ENCODE measurements at places on chromosomes 11 and 22.

GRCh38 chr11:24900514-24900913 is 403.7 kb downstream of the LUZP2 start:
- DNase-seq = no peak

DNA sequence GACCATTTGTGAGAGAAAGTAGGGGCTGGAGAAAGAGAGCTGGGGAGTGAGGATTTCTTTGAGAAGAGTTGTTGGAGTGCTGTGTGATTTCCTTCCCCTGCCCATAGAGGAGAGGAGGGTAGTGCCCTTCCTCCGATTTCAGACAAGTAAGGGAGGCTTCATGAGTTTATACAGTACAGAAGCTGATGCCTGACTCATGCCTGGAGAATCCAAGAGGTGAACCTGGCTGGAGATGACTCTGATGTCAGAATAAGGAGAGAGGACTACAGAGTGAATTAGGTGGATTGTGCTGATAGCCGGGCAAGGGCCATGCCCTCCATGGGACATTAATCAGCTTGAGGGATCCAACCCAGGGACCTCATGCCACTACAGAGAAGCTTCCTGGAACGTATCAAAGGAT is 91.6 kb downstream of the FAR1 start:
- no peak for DNase-seq

- no peak for DNase-seq
Observed at GRCh38 chr11:126336671-126337101, 18.8 kb upstream of the ST3GAL4 start.

DNA sequence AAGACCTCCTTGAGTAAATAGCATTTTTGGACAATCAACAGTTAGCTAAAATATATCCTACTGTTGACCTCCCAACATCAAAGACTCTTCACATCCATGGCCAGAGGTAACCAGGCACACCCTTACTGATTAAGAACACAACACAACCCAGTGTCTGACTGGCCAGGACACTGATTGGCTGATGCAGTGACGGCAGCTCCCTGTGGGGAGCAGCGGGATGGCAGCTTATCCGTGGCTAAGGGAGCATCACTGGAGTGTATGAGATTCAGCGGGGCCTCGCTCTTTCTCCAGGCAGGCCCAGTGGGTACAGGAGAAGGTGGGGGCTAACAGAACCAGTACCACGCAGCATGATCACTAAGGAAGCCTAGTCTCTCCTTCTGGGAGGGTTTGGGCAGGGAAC is 10.3 kb upstream of the IL2RB start:
- DNase-seq = no peak

DNA sequence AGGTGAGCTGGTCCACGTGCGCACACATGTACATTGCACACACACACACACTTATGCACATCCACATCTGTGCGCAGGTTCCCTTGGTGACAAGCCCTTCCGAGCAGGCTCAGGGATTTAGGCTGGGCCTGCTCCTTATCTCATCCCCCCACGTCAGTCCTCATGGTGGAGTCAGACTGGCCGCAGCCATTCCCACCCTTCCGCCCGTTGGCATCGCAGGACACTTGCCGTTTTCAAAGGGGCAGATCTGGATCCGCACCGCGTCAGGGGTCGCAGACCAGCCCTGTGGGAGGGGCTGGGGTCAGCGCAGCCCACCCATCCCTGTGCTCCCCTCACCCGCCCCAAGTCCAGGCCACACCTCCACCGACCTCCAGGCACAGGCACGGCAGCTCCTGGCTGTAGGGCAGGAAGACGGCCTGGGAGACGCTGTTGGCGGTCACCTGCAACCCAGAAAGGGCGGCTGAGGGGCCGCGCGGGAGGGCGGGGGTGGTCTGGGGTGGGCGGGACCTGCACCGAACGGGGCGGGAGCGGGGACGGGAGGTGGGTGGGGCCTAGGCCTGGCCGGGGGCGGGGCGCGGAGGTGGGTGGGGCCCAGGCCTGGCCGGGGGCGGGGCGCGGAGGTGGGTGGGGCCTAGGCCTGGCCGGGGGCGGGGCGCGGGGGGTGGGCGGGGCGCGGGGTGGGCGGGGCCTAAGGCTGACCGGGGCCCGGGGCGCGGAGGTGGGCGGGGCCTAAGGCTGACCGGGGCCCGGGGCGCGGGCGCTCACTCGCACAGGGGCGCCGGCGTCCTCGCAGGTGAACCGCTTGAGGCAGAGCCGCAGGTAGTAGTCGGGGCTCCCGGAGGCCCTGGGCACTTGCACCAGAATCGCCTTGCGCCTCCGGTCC is 13.3 kb downstream of the IL17REL start:
- DNase-seq = peak; percentile 64

DNA sequence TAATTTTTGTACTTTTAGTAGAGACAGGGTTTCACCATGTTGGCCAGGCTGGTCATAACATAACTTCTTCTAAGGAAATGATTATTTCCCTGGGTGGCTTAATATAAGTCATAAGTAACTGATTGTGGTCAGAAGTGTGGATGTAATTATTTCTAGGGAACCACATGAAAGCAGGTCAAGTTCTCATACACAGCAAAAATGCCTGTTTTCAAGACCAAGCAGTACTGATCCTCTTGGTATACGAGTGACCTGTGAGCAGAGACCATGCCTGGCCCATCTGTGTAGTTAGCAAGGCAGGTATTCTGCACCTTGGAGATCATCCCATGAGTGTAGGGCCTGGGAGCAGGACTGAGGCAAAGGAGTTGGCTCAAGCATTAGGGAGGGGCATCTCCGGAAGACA is 32.5 kb upstream of the NUCB2 start:
- DNase-seq = no peak

- DNase-seq = peak; percentile 31
Observed at GRCh38 chr11:66124564-66124963, 54.5 kb downstream of the PACS1 start.

DNA sequence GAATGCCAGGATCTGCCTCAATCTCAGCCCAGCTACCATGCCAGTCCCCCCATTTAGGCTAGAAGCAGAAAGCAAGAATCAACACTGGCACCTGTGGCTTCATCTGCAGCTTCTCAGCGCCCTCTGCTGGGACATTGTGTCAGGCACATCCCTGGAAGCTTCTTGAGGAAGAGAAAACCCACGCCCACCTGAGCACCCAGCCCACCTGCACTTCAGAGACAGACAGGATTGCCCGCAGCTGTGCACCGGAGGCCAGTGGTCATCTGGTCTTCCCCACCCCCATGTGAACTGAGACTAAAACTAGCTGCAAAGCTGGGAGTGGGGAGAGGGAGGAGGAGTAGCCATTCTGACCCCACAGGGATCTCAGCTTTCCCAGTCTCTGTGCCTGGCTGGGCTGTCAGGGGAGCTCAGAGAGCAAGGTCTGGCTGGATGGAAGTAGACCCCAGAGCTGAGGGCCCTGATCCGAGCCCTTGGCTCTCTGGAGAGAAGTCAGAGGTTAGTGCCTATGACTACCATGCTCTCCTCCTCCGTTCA is 66.8 kb downstream of the FEZ1 start:
- peak; percentile 74 for DNase-seq

GRCh38 chr11:71249301-71249700 is 3.1 kb downstream of the SHANK2 start:
- no peak for DNase-seq

GRCh38 chr22:30016596-30016995 is 63.7 kb upstream of the HORMAD2 start:
- DNase-seq = no peak

- DNase-seq = no peak
Observed at GRCh38 chr11:69169479-69169878, 13.7 kb downstream of the SMIM38 start.

DNA sequence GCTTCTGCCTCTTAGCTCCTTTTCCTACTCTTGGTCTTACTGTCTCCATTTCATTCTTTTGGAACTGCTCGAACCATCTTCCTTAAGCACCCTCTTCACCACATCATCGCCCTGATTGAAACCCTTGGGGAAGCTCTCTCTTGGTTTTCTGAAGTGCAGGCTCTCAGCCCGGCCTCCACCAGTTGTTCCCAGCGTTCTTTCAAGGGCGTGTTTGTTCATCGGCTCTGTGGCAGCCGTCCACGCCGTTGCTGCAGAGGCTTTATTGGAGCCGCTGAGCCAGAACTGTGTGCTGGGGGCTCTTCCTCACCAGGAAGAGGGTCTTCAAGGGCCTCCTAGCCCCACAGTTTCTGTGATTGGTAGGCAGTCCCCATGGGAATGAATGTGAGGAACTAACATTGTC is 214.1 kb downstream of the TBC1D22A start:
- DNase-seq = no peak

GRCh38 chr11:68406324-68407313 is 53.9 kb upstream of the PPP6R3 start:
- DNase-seq = no peak

GRCh38 chr11:130675371-130675821 is 227.0 kb downstream of the ADAMTS15 start:
- DNase-seq = peak; percentile 77

- peak; percentile 34 for DNase-seq
Observed at GRCh38 chr11:19632499-19632834, 80.2 kb upstream of the NAV2 start.

- no peak for DNase-seq
Observed at GRCh38 chr11:86773513-86774252, 26.7 kb upstream of the PRSS23 start.

- no peak for DNase-seq
Observed at GRCh38 chr11:31419138-31419537, 49.5 kb downstream of the DNAJC24 start.

DNA sequence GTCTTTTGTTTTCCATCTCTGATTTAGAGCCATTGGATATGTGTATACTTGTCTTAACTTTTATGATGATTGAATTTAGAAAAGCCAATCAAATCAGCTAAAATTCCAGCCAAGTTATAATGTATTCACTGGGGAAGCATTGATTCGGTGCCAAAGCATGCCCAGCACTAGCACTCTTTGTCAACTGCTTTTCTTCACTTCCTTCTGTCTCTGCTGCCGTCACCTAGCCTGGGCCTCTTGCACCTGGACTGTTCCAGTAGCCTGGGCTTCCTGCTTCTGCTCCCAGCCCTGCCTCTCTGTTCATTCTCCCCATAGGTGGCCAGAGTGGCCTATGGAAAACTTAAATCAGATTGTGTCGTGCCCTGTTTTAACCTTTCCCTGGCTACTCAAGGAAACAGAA is 80.7 kb downstream of the NAV2 start:
- no peak for DNase-seq

DNA sequence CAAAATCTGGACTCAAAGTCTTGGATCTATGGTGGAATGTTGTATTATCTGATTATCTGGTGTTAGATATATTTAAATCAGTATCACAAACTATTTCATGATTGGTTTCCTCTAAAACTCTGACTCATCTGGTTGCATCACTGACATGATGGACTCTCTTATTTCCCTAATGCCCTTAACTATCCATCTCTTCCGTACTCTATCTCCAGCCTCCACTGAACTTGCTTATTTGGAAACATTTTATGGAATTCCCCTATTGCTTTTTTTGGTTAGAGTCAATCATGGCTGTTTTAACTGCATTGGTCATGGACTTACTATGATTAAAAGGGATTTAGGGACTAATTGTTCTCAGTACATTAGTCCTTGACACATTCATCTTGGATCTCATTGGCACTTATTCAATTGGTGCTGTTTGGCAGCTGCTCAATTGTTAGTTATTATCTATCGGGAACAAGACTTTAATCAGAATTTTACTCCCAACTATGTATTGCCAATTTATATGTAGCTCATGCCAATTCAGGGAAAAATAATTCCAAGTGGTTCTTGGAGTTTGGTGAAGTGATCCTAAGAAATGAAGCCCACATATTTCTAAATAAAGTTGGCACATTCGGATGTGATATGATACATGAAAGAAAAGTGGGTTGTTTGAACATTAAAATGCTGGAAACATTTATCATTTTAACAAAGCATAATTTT is 942.0 kb upstream of the CCDC90B start:
- DNase-seq = no peak

GRCh38 chr11:59818572-59818971 is 8.0 kb upstream of the MRPL16 start:
- no peak for DNase-seq

- no peak for DNase-seq
Observed at GRCh38 chr22:17884084-17884483, 109.8 kb upstream of the BID start.

GRCh38 chr11:9160166-9160565 is 68.8 kb upstream of the SCUBE2 start:
- DNase-seq = no peak

DNA sequence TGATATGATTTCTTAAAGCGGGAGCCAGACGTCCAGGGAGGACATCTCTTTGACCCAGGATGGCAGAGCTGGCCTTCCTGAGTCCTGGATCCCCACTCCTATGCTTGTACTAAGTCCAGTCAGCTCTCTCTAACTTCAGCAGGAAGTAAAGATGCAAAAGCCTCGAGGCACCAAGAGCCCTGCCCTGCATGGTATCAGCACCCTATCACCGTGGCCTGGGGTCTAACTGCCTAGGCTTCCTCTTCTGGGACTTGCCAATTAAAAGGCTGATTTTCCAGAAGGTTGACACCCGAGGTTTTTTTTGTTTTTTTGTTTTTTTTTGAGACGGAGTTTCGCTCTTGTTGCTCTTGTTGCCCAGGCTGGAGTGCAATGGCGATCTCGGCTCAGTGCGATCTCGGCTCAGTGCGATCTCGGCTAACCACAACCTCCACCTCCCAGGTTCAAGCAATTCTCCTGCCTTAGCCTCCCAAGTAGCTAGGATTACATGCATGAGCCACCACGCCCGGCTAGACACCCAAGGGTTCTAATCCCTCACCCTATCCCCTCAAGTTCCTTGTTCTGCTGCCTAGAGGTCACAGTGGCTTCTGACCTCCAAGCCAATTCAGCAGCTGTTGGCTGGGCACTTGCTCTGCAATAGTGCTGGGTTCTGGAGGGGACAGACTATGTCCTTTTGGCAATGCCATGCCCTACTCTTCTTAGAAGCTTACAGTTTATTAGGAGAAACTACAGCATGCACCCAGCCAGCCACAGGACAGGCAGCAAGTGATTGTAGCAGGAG is 50.6 kb upstream of the FTH1 start:
- DNase-seq = no peak

- DNase-seq = no peak
Observed at GRCh38 chr22:20107471-20107901, 8.4 kb upstream of the RANBP1 start.

- no peak for DNase-seq
Observed at GRCh38 chr22:28826921-28827320, 26.6 kb upstream of the XBP1 start.

DNA sequence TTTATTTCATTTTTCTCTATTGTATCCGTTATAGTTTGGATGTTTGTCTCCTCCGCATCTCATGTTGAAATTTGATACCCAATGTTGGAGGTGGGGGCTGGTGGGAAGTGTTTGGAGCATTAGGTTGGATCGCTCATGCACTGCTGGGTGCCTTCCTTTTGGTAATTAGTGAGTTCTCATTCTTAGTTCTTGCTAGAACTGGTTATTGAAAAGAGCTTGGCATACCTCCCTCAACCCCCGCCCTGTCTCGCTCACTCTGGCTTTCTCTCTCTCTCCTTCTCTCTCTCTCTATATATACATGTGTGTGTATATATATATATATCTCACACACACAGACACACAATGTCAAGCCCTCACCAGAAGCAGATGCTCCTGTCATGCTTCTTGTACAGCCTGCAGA is 978.7 kb downstream of the DLG2 start:
- no peak for DNase-seq

- no peak for DNase-seq
Observed at GRCh38 chr11:34002420-34002819, 49.1 kb upstream of the CAPRIN1 start.
